Foreskin melanocyte (primary cell): ENCODE measurements at places on chromosomes 6 and 20.
A peak's percentile ranks its signal among the peaks of the same experiment; 100 is the strongest.

GRCh38 chr6:56297022-56297989 lies 49.9 kb upstream of the COL21A1 start:
- peak; percentile 79 for DNase-seq

DNA sequence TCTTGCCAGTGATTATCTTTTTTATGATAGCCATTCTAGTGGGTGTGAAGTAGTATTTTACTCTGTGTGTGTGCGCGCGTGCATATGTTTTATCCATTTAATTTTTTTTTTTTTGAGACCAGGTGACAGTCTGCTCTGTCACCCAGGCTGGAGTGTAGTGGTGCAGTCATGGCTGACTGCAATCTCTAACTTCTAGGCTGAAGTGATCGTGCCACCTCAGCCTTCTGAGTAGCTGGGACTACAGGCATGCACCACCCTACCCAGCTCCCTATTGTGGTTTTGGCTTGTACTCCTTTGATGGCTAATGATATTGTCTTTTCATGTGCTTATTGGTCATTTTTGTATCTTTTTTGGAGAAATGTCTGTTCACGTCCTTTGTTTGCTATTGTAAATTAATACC lies 33.3 kb downstream of the ITCH start:
- DNase-seq = no peak

- no peak for DNase-seq
Observed at GRCh38 chr6:117317261-117317660, 51.9 kb downstream of the VGLL2 start.

- DNase-seq = no peak
Observed at GRCh38 chr6:64034910-64035655, 399.5 kb downstream of the PHF3 start.

DNA sequence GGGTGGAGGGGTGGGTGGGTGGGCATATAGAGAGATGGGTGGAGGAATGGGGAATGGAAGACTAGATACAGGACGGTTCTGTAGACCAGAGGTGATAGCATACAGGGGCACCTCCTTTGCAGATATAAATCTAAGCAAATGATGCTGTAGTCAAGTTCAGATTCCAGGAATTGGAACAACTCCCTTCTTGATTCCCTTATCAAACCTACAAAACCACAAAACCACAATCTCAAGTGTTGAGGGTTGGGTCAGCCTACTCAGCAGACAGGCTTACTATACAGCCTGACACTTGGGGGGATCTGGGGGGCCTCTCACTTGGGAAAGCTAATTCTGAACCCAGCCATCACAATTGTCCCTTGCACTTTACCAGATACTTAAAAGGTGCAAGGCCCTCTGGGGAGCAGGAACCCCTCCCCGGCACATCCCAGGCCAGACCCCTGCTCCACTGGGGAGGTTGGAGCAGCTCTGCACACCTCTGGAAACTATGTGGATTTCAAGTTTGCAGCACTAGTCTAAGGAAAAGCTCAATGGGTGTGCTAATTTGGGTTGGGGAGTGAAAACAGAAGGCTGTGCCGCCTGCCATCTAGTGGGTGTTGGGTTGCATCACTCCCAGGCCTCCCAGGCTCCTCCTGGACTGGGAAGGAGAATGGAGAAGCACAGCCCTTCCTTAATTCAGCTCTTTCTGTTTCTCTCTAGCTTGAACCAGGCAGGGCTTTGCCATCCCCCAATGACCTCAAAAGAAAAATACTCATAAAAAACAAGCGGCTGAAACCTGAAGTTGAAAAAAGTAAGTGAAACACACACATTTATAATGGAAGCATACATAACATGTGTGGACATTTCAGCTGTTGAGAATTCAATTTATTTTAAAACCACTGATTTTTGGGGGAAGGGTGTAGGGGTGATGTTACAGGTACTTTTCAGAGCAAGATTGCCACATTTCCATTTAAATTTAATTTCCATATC lies 121.2 kb upstream of the LAMP5 start:
- DNase-seq = peak; percentile 23
